ENCODE measurements at places on chromosomes 16 and 17.

DNA sequence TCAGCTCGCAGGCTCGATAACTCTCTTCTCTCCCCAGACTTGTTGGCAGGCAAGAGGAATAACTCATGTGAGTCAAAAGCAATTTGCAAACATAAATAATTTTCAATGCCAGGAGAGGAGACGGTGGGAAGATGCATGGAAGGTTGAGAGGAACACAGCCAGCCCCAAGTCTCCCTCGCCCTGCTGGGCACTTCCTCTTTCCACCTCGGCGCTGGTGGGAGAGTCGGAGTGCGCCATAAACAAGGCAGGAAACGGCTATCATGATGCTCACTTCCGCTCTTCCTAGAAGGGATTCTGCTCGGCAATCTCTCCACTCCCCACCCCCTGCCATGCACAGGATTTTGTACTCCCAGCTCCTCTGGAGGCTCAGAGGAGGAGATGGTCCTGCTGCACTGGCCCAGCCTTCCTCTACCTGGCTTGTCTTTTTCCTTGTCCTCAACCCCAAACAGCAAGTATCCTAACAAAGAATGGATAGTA lies 13.0 kb downstream of the CBX4 start:
- DNase-seq: no peak

DNA sequence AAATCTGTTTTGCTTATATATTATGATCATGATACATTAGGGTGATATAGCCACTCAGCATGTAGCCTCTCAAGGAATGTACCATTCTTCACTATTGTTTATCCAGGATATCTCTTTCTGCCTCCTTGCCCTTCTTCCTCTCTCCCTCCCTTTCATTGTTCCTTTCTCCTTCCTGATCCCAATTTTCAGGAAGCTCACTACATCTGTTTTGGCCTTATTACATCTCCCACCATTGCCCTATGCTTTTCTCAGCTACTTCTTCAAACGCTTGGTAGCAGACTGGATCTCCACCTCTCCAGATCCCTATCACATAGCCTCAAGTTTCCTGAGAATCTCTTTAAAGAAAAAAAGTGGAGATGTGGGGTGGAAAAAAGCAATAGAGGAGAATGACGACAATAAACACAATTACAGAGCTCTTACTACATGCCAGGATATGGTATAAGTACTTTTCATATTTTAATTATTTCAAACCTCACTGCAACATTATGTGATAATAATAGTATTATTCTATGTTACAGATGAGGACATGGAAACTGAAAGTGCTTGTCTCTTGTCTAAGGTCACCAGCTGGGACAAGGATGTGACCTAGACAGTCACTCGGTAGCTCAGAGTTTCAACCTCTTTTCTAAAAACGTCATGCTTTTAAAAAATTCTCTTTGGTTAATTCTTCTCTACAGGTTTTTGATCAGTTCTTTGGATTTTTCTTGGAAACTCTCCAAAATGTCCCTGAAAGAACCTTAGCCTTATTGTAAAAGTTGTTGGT lies 959.1 kb downstream of the CDH11 start:
- no peak for DNase-seq

DNA sequence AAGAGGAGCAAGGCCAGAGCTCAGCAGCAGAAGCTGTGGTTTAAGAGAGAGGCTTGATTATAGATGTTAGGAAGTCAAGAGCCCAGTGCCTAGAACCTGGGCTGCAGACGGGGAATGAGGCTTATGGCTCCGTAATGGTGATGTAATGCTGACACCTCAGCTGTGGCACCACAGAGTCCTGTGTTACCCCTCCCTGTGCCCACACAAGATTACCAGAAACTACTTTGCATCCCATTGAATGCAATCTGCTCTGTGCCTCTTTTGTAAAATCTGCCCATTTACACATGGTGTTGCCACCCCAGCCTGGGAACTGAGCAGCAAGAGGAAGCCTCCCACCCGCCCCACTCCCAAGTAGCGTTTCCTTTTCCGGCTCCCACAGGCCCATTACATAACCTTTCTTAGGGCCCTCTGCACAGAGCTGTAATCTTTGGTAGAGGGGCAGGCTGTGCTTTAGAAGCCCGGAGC lies 57.0 kb downstream of the PITPNC1 start:
- peak; percentile 38 for DNase-seq

GRCh38 chr16:14640538-14640937 lies 7.8 kb downstream of the BFAR start:
- no peak for DNase-seq

GRCh38 chr16:14667347-14668266 lies 26.5 kb downstream of the PLA2G10 start:
- no peak for DNase-seq

- no peak for DNase-seq
These were observed 7.2 kb downstream of the PLCG2 start for GRCh38 chr16:81786321-81786720.

DNA sequence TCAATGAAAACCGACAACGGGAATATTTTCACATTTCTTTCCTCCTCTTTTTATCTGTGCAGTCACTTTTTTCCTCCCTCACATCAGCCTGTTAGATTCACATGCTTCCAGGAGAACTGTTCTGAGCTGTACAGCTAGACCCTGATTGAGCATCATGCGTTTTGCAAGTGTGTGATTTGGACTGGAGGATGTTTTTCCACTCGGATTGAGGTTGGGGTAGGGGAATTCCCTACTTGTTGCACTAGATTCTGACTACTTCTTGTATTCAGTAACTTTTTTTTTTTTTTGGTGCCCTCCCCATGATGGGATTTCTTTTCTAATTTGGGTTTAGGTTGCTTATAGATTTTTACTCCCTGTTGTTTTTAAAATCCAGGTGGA lies 4.8 kb downstream of the MSI2 start:
- DNase-seq: no peak

DNA sequence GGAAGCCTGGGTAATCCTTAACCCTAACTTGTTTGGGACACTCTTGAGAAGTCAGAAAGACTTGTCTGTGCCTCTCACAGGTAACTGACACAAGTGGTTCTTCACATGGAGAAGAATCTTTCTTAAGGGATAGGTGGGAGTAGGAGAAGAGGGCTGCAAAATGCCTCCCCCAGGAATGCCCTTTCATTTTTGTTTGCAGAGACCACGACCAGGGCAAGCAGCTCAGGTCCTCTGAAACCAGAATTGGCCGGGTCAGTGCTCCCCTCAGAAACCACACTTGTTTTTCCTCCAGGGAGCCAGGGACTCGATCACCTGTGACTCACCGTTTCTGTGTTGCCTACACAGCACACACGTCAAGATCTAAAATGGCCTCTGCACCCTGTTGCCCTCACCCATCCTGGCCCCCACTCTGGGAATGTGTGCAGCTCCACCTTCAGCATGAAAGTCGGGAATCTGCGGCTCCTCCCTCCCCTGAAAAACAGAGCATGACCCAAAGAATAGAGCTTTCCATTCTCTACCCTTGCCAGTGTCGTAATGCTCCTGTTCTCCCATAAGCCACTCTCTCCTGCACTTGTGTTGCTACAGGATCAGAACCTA lies 36.1 kb downstream of the HNF1B start:
- DNase-seq: no peak

GRCh38 chr17:19023209-19023999 lies 18.8 kb upstream of the FAM83G start:
- DNase-seq: peak; percentile 18

DNA sequence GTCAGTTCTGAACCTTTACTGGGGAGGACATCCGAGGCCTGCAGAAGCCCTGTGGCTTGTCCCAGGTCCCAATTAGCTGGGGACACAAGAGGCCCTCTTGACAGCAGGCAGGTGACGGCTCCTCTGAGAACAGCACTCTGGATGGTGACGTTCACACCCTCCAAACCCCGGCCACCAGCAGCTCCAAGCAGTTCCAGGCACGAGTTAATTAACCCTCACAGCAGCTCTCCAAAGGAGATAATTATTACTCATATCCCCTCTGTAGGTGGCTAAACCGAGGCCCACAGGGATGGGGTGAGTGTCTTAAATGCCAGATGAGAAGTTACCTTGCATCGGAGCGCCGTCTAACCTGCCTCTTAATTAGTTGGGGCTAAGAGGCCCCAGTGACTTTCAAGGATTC lies 168.9 kb upstream of the CIBAR2 start:
- DNase-seq: no peak

- no peak for DNase-seq
These were observed 154.1 kb upstream of the PLCG2 start for GRCh38 chr16:81624760-81625543.

- DNase-seq: no peak
These were observed 452.8 kb downstream of the SLC39A11 start for GRCh38 chr17:72639711-72640110.

GRCh38 chr17:17343896-17344506 lies 40.8 kb downstream of the NT5M start:
- peak; percentile 17 for DNase-seq

DNA sequence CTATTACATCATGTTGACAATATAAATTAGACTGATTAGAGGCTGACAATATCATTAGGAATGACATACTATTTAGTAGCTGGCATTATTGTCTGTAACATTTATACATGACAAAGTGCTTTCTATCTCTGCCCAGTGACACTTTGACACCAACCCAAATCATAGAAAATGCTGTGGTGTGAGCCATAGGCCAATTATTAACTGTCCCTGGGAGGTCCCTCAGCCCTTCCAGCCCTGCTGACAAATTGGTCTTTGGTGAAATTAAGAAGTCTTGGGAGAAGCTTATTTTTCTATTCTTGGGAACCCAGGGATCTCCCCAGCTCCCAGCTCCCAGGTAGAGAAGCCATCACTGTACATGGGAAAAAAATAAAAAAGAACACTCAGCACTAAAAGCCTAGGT lies 179.6 kb downstream of the AIPL1 start:
- no peak for DNase-seq

DNA sequence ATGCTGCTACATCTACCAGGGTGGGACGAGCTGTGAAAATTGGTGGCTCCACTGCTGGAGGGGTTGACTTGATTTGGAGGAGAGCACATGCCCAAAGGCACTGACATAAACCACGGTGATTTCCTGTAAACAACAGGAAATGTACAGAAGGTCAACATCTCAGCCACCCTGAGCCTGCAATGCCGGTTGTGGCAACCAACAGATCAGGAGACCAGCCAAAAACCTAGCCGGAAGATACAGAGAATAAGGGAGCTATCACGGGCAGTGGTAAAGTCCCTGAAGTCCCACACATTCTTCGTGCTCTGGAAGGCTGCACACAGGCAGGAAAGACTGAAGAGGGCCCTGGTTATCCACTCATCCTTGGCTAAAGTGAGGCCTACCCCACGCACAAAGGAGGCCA lies 56.2 kb downstream of the ADCY9 start:
- DNase-seq: no peak

DNA sequence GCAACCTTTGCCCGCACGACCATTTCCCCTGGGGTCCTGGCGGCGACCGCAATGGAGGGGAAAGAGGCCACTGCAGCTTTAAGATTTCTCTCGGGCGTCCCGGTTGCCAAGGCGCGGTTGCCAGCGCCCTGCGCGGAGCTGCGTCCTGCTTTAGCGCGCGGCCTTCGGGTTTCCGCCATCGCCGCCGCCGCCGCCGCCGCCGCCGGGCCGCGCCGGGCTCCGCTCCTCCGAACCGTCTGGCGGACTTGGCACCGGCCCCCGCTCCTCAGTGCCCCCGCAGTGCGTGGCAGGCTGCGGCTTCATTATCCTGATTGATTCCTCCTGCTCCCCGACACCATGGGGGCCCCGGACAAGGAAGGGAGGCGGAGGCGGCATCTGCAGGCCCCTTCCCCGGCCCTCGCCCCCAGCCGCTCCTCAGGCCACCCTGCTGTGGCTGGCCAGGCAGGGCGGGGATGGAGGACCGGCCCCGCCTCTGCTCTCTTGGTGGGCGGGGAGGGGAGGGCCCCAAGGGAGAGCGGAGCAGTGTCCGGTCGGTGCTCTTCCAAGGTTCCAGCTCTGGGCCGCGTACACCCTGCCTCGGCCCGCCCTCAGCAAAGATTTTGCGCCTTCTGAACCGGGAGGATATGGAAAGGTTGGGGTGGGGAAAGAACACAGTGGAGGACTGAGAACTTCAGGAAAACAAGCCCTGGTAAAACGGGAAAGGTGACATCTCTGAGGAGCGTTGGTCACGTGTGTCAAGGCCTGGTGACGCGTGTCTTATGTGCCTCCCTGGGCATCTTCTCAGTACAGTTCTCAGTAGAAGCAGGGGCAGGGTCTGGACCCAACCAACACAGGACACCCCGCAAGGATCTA lies 34.0 kb downstream of the NEUROD2 start:
- peak; percentile 42 for DNase-seq
